ENCODE measurements at places on chromosomes 7 and 10.

DNA sequence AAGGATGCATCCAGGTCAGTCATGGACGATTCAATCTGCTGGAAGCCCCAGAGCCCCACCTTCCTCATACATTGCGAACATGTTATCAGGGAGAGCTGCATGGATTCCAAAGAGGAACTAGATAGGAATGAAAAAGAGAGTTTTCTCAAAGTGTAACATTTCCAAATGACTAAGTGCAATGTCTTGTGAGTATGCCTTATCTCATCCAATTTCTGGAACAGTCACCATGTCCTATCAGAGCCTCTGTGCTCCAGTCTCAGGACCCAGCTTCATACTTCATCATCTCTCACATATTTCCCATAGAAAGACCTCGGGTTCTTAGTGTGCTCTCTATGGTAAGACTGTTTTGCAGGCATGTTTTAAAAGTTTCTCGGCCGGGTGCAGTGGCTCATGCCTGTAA is 26.8 kb downstream of the ZC3HC1 start:
- no peak for DNase-seq

DNA sequence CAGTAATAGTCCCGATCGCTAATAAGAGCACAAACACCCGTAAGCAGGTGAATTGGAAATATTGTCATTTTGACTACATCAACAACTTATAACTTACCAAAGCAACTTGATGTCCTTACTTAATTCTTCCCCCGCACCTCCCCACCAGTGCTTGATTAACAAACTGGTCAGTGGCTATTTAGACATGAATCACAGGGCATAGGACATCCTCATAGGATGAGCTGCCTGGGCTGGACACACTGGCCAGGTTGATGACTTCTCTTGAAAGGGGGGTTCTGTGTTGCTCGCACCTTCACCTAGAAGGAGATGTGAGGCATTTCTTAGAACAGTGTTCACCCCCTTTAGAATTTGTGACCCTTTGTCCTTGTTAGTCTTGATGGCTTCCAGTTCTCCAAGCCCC is 163.2 kb downstream of the TCF7L2 start:
- no peak for DNase-seq

DNA sequence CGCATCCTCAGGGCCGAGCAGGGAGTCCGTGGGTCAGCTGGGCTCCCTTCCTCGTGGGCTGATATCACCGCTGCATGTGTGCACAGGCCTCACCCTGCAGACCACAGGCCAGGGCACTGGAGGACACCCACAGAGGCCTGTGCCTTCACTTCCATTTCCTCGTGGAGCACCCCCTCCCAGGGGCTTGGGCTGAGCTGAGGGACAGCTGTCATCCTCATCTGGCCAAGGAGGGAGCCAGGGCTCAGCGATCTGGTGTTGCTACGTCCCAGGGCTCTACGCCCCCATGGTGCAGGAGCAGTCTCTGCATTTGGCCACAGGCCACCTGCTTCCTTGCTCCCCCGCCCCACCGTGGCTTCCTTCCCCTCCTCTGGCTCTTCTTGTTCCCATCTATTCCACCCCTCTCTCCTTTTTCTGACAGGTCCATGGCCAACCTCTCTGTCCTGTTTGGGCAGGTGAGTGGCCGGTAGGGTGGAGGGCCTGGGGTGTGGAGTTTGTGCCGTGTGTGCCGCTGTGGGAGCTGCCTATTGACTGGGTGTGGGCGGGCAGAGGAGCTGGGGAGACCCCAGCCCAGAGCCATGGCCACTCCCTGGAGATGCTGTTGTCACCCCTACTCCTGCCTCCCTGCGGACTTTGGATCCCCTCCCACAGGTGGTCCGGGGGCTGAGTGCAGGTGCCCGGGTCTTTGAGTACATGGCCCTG is 8.3 kb upstream of the ASIC3 start:
- no peak for DNase-seq

GRCh38 chr10:128463991-128464760 is 338.0 kb upstream of the MKI67 start:
- DNase-seq, result no peak

DNA sequence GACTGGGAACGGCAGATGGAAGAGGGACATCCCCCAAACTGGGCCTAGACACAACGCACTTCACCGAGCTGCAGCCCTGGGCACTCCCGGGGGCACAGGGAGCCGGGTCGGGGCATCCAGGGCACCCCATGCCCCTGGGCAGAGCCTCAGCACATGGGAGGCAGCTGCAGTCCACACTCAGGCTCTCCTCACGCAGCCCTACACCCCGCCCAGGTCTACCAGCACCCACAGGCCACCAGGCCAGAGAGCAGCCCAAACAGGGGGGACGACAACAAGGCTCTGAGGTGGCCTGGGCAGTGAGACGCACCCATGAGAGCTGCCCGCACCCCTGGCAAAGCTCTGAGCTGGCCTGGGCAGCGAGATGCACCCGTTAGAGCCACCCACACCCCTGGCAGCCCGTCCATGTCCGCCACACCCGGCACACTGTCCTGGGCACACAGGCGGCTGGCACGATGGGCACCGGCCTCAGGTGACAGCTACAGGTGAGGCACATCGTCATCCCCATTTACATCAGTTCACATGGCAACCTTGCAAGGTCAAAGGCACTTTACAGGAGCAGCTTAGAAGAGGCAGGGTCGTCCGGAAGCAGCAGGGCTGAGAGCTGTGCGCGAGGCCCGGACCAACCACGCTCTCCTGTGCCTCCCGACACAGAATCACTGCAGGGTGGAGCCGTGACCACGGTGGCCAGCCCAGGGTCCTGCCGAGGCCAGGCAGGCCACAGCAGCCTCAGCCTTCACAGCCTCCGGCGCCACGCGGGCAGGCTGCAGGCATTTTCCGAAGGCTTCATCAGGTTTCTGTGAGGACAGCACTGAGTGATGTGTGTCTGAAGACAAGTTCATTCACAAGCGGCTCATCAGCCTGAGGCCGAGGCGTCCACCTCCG is 228.6 kb downstream of the MAD1L1 start:
- no peak for DNase-seq

DNA sequence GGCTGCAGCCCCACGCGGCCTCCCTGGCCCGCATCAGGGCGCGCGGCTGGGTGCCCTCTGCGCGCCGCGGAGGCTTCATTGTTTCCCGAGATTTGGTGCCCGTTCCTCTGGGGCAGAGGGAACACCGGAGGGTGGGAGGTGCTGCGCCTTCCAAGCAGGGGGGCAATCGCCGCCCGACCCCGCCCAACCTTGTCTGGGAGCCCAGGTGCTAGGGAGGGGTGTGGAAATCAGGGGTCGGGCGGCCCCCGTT is 1.0 kb upstream of the NRP1 start:
- peak; percentile 37 for DNase-seq

GRCh38 chr10:4254101-4254994 is 469.3 kb upstream of the KLF6 start:
- DNase-seq, result no peak

DNA sequence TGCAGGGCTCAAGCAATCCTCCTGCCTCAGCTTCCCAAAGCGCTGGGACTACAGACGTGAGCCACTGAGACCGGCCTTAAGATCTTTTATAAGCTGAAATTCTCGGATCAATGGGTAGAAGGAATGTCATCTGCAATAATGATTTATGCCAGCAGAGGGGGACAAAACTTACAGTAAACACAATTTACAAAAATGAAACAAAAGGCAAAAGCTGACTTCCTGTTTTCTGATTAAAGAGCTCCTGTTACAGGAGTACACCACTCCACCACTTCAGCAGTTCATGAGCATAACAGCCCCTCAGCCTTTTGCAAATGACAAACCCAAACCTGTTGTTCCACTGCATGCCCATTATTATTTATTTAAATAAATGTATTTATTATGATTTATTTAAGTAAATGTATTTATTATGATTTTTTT is 88.5 kb upstream of the ATP6V0A4 start:
- peak; percentile 52 for DNase-seq

- no peak for DNase-seq
These were observed 20.5 kb upstream of the FAM13C start for GRCh38 chr10:59382831-59383295.

- DNase-seq, result peak; percentile 40
These were observed 695 bp downstream of the PRKAG2 start for GRCh38 chr7:151875942-151876898.

- no peak for DNase-seq
These were observed 99.6 kb upstream of the DIP2C start for GRCh38 chr10:788796-789748.

DNA sequence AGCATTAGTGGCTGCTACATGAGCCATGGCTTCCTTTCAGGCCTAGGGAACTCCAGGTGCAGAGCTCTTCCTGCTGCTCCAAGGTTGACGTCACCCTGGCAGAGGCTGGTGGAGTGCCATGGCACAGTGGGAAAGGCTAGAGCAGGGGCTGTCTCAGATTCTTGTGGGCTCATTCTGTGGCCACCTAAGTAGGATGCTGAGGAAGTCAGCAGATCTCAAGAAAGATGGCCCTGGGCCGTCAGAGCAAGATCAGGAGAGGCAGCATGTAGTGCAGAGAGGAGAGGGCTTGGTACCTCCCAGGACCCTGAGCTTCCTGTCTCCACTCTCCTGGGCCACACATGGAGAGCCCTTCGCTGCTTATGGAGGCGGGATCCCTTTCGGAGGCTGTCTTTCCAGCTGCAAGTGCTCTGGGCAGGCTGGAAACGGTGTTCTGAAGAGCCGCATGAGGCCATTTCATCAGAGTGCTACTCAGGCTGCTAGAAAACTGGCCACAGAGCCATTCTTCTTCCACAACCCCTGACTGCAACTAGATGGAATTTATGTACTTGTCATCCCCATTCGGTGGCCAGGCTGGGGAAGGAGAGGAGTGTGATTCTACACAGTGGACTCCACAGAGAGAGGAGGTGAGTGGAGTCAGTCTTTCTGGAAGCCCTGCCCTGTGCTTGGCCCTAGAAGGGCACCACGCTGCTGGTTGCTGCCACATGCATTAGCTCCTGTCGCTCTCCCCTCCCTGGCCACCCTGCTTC is 304.2 kb downstream of the RPS24 start:
- DNase-seq, result no peak

- no peak for DNase-seq
These were observed 5.6 kb downstream of the CCSER2 start for GRCh38 chr10:84333864-84334451.

DNA sequence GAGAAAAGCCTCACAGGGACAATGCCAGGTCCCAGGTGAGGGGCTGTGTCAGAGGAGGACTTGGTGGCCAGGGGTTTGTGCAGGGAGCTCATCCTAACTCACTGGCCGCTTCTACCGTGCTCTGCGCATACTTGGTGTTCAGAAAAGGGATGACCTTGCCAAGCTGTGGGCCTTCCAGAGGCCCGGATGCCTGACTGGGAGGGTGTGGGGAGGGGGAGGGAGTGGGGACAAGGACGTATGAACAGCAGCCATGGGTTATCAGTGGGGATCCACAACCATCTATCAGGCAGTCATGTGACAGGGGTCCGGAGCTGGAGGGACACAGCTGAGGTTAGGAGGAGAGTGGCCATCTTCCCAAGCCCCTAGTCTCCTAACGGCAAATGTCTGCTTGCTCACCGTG is 6.2 kb downstream of the SFXN4 start:
- DNase-seq, result no peak

Measured in NCI-H1092 (cell line).